ENCODE measurements at places on chromosomes 13 and 19.

GRCh38 chr13:20074966-20075365 is 85.9 kb downstream of the GJA3 start:
- DNase-seq = peak; percentile 58

DNA sequence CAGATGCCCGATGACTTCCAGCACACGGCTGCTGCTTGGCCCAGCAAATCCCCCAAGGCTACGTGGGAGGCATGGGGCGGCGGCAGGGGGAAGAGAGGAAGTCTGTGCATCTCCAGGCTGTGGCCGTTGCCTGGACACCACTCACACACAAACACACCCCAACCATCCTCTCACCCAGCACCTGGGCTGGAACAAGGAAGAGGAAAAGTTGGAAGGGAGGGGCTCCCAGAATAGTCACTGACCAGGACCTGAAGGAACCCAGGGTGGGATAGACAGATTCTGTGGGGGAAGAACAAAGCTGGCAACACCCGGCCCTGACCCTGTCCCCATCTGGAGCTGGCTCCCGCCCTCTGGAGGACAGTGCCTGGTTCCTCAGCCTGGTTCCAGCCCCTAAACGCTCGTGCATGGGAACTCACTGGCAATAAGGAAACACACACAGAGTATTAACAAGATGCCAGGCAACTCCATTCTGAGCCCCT is 11.2 kb downstream of the PPP6R1 start:
- peak; percentile 71 for DNase-seq

GRCh38 chr13:41365631-41366030 is 54.6 kb downstream of the NAA16 start:
- DNase-seq = no peak

DNA sequence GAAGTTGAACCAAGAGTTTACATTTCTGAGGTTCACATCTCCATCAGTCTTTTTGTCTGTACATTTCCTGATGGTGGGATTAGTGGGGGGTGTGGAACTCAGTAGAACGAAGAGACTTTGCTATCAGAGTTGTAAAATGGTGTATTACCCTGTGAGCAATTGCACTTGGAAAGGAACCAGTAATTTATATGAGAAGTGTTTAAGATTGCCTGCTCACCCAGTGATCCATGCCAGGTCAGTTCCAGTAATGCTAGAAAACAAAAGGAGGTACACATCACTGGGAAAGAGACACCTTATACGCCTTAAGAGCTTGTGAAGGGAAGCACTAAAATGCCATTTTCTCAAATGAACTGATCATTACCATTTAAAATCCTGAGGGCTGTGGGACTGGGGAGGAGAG is 7.5 kb upstream of the DACH1 start:
- DNase-seq = no peak

DNA sequence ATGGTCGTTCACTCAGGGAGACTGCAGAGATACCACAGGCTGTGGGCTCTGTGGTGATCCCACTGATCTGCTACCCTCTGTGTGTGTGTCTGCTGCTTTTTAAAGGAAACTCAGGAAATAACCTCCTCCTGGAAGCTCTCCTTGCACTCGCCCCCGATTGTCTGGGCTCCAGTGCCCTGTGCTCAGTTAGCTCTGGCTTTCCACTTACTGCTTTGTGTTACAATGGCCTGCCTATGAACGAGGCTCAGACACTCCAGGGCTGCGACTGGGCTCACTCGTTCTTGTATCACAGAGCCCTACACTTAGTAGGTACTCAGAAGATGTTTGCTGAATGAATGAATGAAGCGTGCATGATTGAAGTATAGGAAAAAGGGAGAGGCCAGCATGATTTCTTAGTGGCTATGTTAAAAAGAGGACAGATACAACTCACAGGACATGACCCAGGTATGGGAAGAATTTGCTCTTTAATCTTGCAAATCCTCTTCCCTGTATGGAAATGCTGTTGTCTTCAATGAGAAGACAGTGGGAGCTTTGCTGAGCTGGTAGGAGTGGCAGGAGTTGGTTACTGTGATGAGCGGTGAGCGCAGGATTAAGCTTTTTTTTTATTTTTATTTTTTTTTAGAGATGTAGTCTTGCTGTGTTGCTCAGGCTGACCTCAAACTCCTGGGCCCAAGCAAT is 26.4 kb downstream of the B3GLCT start:
- DNase-seq = no peak

- no peak for DNase-seq
These were observed 56.6 kb downstream of the CELF5 start for GRCh38 chr19:3281026-3281425.

DNA sequence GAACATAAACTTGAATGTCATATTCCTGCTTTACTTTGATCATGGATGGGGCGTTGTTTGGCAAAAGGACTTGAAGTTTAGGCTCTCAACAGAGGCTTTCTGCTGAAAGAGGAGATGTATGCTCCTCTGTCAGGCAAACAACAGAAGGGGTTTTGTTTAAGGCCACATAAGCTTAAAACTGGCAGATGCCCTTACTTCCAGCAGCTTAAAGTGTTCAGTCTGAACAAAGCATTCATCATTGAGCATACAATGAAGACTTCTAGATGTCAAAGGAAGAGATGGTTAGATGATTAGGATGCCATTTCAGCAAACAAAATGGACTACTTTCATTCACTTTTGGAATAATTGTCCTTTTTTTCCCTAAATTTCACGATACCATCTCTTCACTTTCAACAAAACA is 484.5 kb downstream of the SLITRK6 start:
- peak; percentile 14 for DNase-seq

DNA sequence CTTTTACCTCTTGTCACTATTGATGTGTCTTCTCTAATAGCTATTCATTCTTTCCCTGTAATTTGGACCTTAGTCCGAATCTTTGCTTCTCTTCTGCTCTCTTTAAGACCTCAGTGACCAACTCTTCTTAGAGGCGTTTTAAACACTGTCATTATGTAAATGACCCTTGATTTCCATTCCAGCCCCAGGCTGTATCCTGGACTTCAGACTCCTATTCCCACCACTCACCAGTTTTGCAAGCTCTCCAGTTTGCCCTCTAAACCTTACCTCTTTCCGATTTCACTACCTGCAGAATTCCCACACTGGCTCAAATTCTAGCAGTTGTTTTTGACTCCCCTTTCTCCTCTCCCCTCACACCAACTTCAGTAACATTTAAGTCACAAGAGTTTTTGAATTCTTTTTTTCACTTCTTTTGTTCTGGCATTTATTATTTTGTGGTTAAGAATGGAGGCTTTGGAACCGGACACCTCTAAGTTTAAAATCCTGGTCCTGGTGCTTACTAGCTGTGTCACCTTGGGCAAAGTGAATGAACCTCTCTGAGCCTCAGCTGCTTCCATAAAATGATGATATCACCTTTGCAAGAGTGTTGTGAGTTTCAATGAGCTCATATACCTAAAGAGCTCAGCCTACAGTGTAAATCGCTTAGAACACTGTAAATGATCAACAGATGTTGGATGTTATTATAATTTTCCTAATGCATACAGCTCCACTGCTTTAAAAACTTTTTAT is 13.6 kb upstream of the HMGB1 start:
- DNase-seq = no peak

DNA sequence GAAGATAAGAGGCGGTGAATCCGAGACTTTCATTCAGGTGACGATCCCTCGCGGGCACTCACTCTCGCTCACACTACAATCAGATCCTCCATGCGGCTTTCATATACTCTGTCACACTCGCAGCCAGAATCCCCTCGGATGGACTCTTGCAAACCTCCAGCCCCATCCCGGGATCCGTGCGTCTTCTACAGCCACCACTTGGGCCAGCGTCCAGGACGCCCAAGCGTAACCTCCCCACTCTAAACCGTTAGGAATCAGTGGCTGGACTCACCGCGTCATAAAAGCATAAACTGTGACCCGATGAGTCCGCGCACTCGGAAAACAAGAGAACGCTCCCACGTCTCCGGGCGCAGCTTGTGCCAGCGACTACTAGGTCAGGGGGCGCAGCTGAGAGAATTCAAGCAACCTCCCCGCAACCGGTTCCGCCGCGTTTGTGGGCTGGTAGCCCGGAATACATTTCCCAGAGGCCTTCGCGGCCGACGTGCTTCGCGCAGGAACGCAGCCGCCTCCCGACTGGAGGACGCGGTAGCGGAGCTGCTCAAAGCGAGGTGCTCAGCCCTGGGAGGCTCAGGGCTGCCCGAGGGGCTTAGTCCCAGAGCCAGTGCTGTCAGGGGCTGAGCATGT is 27.6 kb downstream of the ZNF607 start:
- peak; percentile 94 for DNase-seq

- DNase-seq = no peak
These were observed 933.9 kb downstream of the DIAPH3 start for GRCh38 chr13:59229861-59230260.

- DNase-seq = peak; percentile 99
These were observed 12.5 kb downstream of the PEAK3 start for GRCh38 chr19:2269244-2270156.

GRCh38 chr19:2775556-2776430 is 7.3 kb downstream of the SGTA start:
- peak; percentile 44 for DNase-seq

- DNase-seq = no peak
These were observed 15.1 kb upstream of the FFAR2 start for GRCh38 chr19:35432911-35433310.

DNA sequence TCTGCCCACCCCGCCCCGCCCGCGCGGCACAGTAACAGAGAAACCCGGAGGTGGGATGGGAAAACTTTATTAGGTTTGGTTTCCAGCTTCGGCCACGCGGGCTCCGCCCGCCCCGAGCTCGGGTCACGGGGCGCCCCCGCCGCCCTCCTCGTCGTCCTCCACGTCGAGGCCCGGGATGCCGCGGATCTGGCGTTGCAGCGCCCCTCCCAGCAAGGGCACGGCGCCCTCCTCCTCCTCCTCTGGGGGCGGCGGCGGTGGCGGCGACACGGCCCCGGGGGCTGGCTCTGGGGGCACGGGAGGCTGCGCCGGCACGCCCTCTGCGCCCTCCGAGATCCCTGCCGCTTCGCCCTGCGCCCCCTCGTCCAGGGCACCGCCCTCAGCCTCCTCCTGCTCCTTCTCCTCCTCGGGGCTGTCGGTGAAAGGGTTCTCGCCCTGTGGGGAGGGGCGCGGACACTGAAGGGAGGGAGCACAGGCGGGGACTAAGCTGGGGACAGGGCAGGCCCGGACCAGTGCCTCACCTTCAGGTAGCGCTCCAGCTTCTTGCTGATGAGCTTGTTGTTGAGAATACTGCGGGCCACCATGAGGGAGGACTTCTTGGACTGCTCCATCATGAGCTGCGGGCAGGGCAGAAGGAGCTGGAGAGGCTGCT is 536 bp upstream of the AKAP8 start:
- DNase-seq = peak; percentile 67

DNA sequence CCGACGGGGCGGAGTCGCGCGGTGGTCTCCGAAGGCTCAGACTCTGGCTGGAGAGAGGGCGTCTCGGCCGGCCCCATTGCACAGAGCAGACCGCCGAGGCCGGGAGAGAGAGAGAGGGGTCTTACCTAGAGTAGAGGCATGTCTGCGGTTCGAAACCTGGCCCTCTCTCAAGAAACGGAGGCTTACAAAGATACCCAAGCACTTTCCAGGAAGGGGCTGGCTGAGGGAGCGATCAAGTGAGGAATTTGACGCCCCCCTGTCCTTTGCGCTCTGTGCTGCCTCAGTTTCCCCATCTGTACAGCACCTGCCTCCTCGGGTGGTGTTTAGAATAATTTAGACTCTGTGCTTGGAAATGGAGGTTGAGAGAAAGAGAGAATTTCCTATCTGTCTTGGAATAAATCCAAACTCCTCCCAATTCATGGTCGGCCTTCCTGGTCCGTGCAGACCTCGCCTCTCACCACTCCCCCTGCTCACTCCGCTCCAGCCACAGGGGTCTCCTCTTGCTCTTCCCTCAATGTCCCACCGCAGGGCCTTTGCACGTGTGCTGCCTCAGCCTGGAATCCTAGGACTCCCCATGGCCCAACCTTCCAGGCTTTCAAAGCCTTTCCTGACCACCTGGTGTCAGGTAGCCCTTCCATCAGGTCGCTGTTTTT is 658 bp upstream of the ISOC2 start:
- peak; percentile 75 for DNase-seq

GRCh38 chr19:33447336-33448158 is 74.0 kb downstream of the CEBPG start:
- no peak for DNase-seq

DNA sequence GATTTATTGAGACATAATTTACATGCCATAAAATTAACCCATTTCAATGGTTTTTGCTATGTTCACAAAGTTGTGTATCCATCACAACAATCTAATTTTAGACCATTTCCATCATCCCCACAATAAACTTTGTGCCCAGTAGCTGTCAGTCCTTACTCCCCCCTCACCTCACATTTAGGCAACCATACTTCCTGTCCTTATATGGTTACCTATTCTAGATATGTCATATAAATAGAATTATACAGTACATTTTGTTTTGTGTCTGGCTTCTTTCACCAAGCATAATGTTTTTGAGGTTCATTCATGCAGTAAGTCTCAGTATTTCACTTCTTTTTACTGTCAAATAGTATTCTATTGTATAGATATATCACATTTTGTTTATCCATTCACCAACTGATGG is 23.2 kb upstream of the RPL21 start:
- DNase-seq = no peak

- DNase-seq = peak; percentile 10
These were observed 98.3 kb upstream of the UQCRFS1 start for GRCh38 chr19:29311191-29311790.

DNA sequence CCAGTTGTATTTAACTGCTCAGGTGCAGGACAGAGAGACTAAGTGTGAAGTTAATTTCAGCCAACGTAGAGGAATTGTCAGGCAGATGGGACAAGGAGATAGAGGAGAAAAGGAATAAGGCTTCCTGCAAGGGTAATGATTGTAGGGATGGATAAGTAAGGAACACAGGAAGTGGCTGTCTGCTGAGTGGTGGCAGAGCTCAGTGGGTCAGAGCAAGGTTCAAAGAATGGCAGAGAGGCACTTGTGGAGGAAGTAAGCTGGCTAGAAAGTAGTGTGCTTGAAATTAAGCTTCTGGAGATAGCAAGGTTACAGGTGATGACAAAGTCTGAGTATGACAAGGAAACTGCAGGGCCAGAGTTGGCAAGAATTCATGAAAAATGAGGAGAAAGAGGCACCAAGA is 47.9 kb downstream of the USPL1 start:
- DNase-seq = no peak

- peak; percentile 94 for DNase-seq
These were observed 269.1 kb downstream of the NDFIP2 start for GRCh38 chr13:79749984-79750551.

GRCh38 chr19:17327654-17328516 is 6.8 kb downstream of the ANO8 start:
- peak; percentile 82 for DNase-seq

DNA sequence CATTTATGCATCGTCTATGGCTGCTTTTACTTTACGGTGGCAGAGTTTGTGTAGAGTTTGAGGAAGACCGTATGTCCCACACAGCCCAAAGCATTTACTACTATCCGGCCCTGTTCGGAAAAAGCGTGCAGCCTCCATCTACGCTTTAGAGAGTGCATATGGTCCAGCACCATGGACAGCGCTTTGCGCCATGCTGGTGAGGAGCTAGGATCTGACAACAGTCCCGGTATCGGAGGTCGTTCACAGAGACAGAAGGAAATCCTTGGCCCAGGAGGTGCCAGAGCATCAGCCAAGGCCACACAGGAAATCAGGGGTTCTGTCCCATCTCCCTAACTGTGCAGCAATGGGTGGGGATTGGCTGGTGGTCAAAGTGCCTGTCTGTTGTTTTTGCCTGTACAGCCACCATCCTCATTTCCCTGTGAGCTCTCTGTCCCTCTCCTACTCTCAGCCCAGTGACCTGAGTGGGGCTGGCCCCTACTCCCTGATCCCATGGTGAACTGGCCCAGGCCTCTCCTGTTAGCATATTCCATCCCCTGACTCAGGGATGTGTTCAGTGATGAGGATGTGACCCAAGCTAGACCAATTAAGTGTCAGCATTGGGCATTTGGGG is 16.2 kb upstream of the PRODH2 start:
- DNase-seq = peak; percentile 86

- no peak for DNase-seq
These were observed 6.7 kb upstream of the PPP5C start for GRCh38 chr19:46340051-46340659.
